ENCODE measurements at places on chromosomes 16 and 17.

GRCh38 chr17:81577278-81578000 lies 25.3 kb upstream of the FAAP100 start:
- no peak for DNase-seq

- no peak for DNase-seq
Measured at GRCh38 chr16:80803339-80804055, 901 bp downstream of the CDYL2 start.

DNA sequence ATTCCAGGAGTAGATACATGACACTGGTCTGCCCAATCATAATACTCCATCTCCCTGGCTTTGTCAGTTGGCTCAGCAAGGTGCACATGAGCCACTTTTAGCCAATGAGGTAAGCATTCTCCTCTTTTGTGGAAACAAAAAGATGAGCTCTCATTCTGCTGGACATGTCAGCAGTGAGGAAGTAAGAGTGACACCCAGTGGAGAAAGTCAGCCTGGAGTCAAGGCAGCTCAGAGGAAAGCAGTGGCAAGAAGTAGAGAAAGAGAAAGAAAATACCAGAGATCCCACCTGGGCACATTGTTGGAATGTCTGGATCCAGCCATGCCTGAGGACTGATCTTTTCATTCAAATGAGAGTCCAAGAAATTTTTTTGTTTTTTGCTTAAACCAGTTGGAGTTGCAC lies 496.9 kb upstream of the C16orf82 start:
- no peak for DNase-seq

GRCh38 chr16:81435103-81435502 lies 9.5 kb upstream of the CMIP start:
- no peak for DNase-seq

GRCh38 chr16:89798832-89799370 lies 17.5 kb downstream of the FANCA start:
- DNase-seq = no peak

GRCh38 chr16:62503073-62503472 lies 466.8 kb upstream of the CDH8 start:
- DNase-seq = no peak

DNA sequence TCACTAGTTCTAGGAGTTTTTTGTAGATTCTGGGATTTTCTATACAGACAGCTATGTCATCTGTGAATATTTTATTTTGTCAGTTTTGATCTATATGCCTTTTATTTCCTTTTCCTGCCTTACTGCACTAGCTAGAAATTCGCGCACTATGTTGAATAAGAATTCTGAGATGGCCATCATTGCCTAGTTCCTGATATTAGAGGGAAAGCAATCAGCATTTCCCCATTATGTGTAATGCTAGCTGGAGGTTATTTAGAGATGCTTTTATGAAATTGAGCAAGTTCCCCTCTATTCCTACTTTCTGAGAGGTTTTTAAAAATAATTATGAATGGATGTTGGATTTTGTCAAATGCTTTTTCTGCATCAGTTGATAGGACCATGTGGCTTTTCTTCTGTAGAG lies 23.8 kb downstream of the MPRIP start:
- no peak for DNase-seq

GRCh38 chr16:24203675-24204074 lies 52.5 kb upstream of the CACNG3 start:
- DNase-seq = no peak

GRCh38 chr17:37273409-37274051 lies 102.3 kb upstream of the C17orf78 start:
- no peak for DNase-seq

Measured in thoracic aorta (tissue), 2 donors.